ENCODE measurements at places on chromosomes 12 and 14.

- DNase-seq = peak; percentile 29
Observed at GRCh38 chr12:8011331-8011730, 21.2 kb upstream of the FOXJ2 start.

DNA sequence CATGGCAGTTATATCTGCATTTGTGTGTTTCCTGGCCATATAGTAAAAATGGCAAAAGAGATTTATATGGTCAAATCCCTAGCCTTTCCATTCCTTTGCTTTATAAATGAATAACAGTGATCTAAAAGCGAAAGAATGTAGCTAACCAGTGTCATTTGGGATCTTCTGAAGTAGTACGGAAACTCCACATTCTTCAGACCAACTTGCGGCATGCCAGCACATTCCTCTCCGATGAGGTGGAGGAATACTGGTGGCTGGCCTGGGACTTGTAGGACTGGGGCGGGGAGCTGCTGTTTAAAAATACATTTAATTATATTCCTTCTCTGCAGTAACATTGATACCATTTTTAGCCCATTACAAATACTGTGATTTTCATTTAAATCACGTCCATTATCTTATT lies 85.3 kb downstream of the SAMD4A start:
- peak; percentile 99 for DNase-seq

- DNase-seq = no peak
Observed at GRCh38 chr14:67636361-67636919, 16.7 kb downstream of the ARG2 start.

DNA sequence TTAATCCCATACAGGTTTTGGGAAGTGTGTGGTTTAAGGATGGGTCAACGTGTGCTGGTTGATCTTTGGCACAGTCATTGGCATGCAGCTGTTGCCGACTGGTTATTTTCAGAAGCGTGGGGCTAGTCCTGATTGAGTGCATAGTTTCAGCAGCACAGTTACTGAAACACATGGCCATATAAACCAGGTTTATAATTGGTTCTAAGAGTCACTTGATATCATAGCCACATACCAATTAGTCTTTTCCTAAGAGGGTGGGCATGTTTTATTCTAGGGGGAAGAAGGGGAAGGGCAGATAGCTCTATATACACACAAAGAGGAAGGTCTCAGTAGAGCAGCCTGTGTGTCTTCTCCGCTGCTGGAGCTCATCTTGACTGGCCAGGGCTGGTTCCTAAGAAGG lies 11.0 kb upstream of the RPS6KL1 start:
- DNase-seq = no peak

Data from Daoy (cell line).